ENCODE measurements at places on chromosomes 6 and 20. TPM values are rescaled to one million over a fixed set of nuclear protein-coding genes. Genes with fewer than 3 reads are reported as not detected.

The RSPO3 gene
- total RNA-seq, result not detected

The FOXC1 gene
- 7.0 TPM for total RNA-seq

The HLA-DQA1 gene
- 0.40 TPM for total RNA-seq

The FRMD1 gene
- not detected for total RNA-seq

The THBD gene
- 5.1 TPM for total RNA-seq

The ZSCAN23 gene
- total RNA-seq, result 8.4 TPM

The CCM2L gene
- total RNA-seq, result 2.1 TPM

The EYA4 gene
- total RNA-seq, result 16.3 TPM

The PRDM13 gene
- total RNA-seq, result 3.4 TPM

The ARMH2 gene
- not detected for total RNA-seq

The DLL1 gene
- 2.8 TPM for total RNA-seq

The ZNF334 gene
- total RNA-seq, result 0.54 TPM

The CFAP61 gene
- not detected for total RNA-seq

The RHAG gene
- not detected for total RNA-seq

All from Daoy (cell line).